ENCODE measurements at places on chromosomes 5 and 9. TPM values are rescaled to one million over a fixed set of nuclear protein-coding genes. Genes with fewer than 3 reads are reported as not detected.

SHC3 gene
- not detected for total RNA-seq

C9orf50 gene
- total RNA-seq, result 0.31 TPM

C5orf34 gene
- total RNA-seq, result 21.7 TPM

PDE6A gene
- not detected for total RNA-seq

SPINK6 gene
- not detected for total RNA-seq

NIPAL4 gene
- 5.9 TPM for total RNA-seq

ARID3C gene
- total RNA-seq, result 0.29 TPM

PPP2R2B gene
- 2.0 TPM for total RNA-seq

SPINK7 gene
- not detected for total RNA-seq

HNRNPA0 gene
- 36.3 TPM for total RNA-seq

PALM2AKAP2 gene
- total RNA-seq, result 0.05 TPM

DPH7 gene
- total RNA-seq, result 41.9 TPM

ORM2 gene
- not detected for total RNA-seq

ZNF883 gene
- 0.49 TPM for total RNA-seq

RFX3 gene
- 20.2 TPM for total RNA-seq

PCDH12 gene
- 0.58 TPM for total RNA-seq

BAAT gene
- 0.19 TPM for total RNA-seq

SHISAL2B gene
- not detected for total RNA-seq

DND1 gene
- 3.7 TPM for total RNA-seq

WNT8A gene
- not detected for total RNA-seq
